CD4-positive, alpha-beta T cell treated with Interleukin-17A for 4 hours (primary cell): ENCODE measurements at places on chromosomes 2 and 18.

GRCh38 chr18:63312737-63313395, 6.7 kb downstream of the BCL2 start:
- no peak for DNase-seq

GRCh38 chr2:100063459-100063953, 78.9 kb downstream of the AFF3 start:
- DNase-seq: no peak

- DNase-seq: no peak
Measured at GRCh38 chr2:145488571-145488970, 968.7 kb upstream of the ZEB2 start.

GRCh38 chr2:167504695-167505094, 616.4 kb downstream of the XIRP2 start:
- no peak for DNase-seq

- no peak for DNase-seq
Measured at GRCh38 chr18:23838801-23839366, 149.6 kb downstream of the LAMA3 start.

- no peak for DNase-seq
Measured at GRCh38 chr2:39510140-39510539, 73.1 kb upstream of the MAP4K3 start.

DNA sequence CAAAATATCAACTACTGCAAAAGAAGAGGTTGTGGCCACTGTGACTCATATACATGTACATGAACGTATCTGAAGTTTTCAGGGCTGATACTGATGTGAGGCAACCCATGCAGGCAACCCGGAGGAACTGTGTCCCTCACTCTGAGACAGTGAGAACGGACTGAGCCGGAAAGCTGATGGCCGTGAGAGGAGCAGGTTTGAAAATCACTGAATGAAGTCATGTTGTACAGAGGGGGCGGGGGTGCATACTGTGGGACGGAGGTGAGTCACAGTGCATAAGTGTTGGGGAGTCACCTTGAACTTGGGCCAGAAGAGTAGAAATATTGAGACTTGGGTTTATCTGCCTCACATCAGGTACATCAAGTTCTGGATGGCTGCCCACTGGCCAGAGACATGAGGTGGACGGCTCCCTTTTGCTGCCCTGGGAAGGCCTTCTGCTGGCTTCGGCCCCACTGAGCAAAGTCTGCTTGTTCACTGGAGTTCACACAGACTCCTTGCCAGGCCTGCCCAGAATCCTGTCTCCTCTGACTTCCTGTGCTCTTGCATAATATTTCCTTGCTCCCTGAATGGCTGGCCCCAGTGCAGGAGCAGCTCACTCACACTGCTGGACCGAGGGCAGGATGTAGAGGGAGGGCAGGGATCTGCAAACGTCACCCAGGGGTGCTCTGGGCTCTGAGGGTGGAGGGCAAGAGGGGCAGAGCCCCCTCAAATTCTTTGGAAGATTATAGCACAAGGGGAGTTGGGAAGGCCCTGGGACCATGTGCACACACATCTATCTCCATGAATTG, 18.1 kb downstream of the EPAS1 start:
- DNase-seq: no peak

DNA sequence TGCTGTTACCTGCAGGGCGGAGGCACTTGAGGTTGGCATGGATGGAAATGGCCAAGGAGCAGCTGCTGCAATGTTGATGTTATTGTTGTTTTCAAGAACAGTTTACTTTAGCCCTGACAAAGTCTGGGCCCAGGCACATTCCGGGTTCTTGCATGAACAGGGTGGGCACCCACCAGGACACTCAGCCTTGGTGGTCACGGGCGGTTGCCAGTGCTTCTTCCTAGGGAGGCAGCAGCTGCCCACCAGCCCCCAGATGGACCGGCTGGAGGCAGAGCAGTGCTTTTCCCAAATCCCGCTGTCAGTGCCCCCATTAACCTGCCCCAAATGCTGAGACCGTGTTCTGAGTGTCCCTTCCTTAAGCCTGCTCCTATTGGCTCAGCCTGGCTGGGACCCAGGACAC, 38.5 kb upstream of the B3GNT7 start:
- no peak for DNase-seq

GRCh38 chr2:20526708-20527107, 79.8 kb downstream of the RHOB start:
- no peak for DNase-seq

DNA sequence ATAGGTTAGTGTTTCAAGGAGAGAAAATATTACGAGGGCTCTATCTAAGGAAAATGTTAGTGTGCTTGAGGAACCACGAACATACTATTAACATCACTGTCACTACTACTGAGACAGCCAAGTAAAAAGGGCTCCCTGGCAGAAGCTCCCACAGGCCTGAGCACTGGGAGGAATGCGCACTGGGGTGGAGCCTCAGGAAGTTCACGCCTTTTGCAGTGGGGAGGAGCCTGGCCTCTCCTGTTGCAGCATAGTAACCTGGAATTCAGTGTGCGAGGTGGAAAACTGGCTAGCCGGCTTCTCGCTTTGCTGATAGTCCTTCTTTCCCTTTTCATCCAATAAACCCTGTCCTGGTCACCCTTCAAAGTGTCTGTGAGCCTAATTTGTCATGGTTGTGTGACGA, 250.3 kb downstream of the ERBB4 start:
- DNase-seq: no peak
